ENCODE measurements at places on chromosomes 2 and 18.

DNA sequence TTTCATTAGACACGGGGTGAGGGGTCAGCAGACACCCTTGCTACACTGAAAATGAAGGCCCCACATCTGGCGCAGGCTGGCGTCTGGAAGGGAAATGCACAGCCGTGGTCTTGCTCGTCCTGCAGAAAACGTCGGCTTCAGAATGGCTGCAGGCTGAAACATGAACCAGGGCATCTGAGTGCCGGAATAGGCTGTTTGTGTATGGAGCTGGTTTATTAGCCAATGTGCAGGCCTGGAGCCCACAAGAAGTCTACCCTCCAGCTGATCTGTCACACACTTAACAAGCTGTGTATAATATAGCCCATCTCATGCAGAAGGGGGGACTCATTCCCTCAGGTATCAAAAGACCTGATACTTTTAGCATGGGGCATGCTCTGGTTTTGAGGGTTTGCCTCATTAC, 153.4 kb upstream of the SOX11 start:
- DNase-seq, result no peak

DNA sequence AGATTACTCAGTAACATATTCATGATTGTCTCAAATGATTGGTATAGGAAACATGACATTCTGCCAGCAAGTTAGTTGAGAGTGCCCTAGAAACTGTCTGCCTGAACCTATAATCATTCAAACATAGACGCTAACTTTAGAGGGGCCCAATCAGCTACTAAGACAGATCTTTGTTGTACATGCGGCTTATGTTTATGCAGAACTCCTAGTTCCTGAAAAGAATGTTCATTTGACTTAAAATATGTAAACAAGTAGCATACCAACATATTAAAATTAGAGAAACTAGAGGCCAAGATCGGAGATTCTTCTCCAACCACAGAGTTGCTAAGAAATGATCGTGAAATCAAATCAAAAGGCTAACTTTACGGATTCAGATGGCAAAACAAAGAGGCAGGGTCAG, 4.2 kb upstream of the METAP1D start:
- DNase-seq, result no peak

- DNase-seq, result no peak
Observed at GRCh38 chr2:70140791-70141211, 50.0 kb downstream of the C2orf42 start.

- no peak for DNase-seq
Observed at GRCh38 chr2:147097747-147098146, 747.1 kb upstream of the ACVR2A start.

DNA sequence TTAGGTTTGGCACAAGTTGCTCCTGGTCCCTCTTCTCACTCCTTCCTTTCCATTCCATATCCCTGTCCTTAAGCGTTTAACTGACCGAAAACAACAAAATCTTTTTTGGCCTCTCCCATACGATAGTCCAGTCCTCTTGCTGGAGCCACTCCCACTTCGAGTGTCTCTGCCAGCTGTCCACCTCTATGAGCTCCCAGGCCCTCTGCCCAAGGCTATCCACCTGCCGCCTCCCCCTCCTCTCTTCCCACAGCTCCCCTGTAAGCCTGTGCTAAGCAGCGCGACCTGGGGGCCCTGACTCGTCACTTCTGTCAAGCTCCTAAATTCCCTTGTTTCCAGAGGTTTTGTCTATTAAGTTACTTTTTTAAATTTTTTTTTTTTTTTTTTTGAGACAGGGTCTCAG, 47.0 kb upstream of the FOSL2 start:
- DNase-seq, result no peak

DNA sequence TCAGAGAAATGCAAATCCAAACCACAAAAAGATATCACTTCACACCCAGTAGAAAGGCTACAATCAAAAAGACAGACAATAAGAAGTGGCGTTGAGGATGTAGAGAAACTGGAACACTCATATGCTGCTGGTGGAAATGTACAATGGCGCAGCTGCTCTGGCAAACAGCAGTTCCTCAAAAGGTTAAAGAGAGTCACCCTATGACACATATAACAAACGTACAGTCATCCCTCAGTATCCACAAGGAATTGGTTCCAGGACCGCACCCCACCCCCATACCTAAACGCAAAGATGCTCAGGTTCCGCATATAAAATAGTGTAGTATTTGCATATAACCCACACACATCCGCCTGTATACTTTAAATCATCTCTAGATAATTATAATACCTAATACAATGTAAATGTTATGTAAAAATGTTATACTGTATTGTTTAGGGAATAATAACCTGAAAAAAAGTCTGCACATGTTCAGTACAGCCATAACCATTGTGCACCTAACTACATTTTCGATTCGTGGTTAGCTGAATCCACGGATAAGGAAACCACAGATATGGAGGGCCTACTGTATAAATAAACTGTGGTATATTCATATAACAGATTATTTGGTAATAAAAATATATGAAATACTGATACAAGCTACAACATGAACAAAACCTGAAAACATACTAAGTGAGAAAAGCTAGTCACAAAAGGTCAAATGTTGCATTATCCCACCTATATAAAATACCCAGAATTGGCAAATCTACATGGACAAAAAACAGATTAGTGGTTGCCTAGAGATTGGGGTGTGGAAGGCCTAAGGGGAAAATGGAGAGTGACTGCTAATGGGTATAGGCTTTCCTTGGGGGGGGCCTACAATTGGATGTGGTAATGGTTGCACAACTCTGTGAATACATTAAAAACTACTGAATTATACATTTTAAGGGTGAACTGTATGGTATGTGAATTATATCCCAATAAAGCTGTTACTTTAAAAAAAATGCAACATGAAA, 37.5 kb downstream of the UXS1 start:
- no peak for DNase-seq

GRCh38 chr18:79664525-79665125, 15.0 kb upstream of the CTDP1 start:
- no peak for DNase-seq

DNA sequence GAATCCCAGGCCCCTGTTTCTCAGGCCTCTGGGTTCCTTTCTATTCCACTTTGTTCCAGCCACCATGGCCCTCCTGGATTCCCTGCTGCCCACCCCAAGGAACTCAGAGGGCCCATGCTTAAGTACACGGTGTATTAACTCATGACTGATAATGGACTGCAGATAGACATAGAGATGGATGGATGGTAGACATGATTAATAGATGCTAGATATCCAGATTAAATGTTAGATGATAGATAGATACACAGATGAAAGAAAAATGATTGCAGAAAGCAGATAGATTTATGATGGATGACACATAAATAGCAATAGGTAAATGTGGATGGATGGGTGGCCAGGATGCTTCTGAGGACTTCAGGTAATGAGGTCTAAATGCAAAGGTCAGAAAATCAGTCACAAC, 278.0 kb downstream of the CELF4 start:
- no peak for DNase-seq

DNA sequence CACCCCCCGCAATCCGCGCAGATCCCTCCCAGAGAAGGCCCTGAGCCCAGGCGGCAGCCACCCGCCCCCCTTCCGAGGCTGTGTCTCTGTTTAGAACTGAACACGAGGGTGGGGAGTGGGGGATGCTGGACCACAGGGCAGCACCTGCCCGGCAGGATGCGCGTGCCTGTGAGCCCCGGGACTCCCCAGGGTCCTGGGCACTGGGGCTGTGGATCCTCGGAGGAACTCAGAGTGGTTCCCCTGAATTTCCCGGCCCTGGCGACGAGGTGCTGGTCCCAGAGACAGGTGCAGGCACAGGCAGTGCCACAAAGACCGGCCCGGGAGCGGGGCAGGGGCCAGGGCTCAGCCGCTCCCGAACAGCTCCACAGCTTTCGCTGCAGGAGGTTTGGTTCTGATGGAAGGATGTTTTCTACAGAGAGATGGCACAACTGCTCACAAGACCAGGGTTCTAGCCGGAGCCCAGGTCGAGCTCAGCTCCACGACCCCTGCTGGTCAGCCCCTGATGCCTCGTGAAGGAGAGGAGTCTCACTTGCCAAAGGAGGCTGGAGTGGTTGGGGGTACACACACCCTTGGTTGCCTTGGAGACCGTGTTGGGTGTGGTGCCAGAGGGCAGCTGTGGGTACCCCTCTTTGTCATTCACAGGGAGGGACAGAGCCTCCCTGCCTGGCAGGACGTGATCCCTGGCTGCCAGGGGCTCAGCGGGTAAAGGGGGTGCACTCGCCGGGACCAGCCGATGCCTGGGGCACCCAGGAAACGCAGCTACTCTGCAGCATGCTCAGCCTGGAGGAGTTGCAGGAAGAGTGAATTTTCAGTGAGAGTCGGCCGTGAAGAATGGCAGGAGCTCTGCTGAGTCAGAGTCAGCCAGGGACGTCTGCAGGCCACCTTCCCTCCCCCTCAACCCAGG, 4.4 kb upstream of the NEU4 start:
- DNase-seq, result no peak

- DNase-seq, result peak; percentile 39
Observed at GRCh38 chr18:12271376-12272235, 17.4 kb downstream of the CIDEA start.

DNA sequence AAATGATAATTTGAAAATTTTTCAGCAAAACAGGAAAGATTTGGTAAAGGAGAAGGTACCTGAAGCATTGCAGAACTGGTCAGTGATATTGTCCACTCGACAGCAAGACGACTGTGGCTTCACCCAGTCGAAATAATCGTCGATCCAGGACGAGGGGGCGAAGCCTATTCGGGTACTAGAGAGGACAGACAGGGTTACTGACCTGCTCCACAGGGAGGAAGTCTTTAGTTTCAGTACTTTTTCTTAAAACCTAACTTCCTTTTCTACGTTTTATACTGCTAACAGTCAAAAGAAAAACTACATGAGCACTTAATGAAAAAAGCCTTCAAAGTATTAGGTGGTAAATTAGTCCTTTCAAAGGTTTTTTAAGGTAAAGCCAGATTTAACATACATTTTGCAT, 36.0 kb downstream of the RMC1 start:
- no peak for DNase-seq

DNA sequence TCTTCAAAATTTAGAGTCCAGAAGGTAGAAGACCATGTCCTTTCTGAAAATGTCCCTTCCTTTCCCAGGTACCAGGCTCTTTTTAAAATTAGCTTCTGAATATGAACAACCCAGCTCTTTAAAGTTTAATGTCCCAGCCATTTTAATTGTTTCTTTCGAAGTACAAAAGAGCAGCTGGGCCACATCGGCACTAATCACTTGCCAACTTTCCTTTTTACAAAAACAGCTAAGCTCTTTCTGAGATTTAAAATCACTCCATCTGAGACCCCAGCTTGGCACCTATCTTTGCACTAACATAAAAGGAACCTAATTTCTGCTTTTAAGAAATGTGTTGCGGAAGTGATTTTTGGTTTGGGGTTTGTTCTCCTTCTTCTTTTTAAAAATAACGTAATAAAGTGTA, 2.6 kb downstream of the BOD1L2 start:
- no peak for DNase-seq

Data from stimulated activated CD4-positive, alpha-beta T cell treated with anti-CD3 and anti-CD28 coated beads, Interleukin-1b, Interleukin-23, amount 100 ng/mL, for 1 hour (primary cell).